ENCODE measurements at places on chromosomes 5 and 9.
A peak's percentile ranks its signal among the peaks of the same experiment; 100 is the strongest.

GRCh38 chr5:117788596-117788995, 1199.8 kb downstream of the DTWD2 start:
- no peak for DNase-seq

DNA sequence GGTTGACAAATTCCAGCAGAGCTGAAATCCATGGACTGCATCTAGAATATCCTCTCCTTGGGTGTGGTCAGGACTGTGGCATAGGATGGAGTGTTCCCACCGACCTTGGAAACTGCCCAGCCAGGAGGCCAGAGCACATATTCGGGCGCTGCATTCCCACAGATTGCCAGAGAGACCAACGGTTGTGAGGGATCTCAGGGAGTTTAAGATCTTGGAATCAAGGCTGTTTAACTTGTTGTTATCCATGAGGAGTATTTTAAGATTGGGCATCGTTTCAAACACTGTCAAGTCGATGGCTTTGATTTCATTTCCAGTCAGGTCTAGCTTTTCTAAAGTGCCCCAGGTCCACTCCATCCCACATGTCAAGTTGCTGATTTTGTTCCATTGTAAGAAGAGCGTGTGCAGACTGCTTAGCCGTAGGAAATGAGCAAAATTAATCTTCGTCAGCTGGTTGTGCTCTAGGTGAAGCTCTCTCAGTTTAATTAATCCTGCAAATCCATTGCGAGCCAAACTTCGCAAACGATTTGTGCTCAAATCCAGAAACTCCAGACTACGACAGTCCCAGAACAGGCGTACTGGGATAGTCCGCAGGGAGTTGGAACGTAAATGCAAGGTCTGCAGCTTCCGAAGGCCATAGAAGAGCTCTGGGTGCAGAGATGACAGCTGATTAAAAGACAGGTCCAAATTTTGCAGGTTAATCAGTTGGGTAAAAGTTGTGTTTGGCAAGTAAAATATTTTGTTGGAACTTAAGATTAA, 1.5 kb downstream of the LRRTM2 start:
- DNase-seq: no peak

DNA sequence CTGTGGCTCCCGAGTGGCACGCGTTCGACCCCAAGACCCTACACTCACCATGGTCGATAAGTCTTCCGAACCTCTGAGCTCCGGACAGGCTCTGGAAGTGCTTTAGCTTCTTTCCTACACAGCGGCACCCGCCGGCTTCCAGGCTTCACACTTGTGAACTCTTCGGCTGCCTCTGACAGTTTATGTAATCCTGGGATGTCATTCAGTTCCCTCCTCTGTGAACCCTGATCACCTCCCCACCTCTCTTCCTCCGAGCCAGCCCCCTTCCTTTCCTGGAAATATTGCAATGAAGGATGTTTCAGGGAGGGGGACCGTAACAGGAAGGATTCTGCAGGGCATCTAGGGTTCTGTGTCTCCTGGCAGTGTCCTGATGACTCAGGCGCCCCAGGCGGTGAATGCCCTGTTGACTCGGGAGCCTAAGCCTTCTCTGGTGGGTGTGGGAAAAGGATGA, at the start of gene CD14:
TSS of gene CD14 (minus strand) at position 155 of the 451 bp plus-strand sequence. CDS start at position 51, 104 bp downstream.
- DNase-seq: peak; percentile 57

DNA sequence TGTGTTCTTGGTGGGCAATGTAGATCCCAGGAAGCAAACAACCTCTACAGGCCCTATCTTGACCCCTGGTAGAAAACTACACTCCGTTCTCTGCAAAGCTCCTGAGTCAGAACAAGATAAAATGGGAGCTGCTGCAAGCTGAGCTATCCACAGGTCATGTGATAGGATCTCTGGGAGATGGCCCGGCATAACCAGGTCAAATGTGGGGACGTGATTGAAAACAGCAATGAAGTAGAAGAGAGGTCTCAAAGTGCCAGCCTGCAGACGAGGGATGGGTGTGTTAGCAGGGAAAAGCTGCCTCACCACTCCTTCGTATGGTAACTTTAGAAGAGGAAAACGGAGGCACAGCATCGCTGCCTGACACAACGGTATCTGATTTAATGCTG, 25.0 kb downstream of the NRG2 start:
- no peak for DNase-seq

GRCh38 chr5:89351222-89351621, 468.2 kb upstream of the MEF2C start:
- DNase-seq: no peak

DNA sequence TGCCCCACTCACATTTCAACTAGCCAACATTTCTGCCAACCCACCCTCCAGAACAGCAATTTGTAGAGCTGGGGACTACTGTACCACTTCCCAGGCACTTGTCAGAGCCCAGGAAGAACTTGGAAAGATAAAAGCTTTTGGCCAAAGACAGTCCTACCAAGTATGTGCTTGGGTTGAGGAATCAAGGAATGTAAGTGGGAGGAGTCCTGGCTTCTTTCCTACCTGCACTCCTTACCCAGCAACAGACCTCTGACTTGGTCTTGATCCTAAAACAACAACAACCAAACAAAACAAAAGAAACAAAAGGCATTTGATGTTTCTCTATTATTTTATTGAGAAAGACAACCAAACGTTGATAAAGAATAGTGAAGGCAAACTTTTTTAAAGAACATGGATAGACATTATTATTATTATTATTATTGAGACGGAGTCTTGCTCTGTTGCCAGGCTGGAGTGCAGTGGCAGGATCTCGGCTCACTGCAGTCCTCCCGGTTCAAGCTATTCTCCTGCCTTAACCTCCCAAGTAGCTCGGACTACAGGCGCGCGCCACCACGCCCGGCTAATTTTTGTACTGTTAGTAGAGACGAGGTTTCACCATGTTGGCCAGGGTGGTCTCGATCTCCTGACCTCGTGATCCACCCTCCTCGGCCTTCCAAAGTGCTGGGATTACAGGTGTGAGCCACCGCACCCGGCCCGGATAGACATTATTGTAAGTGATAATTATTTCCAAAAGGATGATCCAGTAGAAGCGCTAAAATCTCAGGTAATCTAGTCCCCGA, 33.5 kb downstream of the ANXA2R start:
- no peak for DNase-seq

DNA sequence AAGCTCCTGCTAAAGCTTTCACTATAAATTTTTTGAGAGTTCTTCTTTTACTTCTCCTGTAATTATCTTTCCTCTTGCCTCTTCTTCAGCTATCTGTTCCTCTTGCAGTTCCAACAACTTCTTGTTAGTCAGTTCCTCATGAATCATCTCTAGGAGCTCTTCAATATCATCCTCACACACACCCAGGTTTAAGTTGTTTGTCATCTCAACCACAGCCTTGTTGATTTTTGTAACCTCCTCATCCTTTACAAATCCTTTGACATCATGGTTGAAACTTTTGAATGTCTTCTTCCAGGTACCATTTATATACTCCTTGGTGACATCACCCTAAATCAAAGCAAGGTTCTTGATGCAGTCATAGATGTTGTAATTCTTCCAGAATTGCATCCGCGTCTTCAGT, 106.3 kb upstream of the MAMDC2 start:
- no peak for DNase-seq

DNA sequence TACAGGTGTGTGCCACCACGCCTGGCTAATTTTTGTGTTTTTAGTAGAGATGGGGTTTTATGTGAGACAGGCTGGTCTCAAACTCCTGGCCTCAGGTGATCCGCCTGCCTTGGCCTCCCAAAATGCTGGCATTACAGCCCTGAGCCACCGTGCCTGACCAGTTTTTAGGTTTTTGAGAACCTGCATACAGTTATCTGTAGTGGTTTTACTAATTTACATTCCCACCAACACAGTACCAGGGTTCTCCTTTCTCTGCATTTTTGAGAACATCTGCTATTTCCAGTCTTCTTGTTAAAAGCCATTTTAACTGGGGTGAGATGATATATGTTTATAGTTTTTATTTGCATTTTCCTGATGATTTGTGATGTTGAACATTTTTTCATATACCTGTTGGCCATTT, 12.8 kb downstream of the DMXL1 start:
- DNase-seq: no peak

DNA sequence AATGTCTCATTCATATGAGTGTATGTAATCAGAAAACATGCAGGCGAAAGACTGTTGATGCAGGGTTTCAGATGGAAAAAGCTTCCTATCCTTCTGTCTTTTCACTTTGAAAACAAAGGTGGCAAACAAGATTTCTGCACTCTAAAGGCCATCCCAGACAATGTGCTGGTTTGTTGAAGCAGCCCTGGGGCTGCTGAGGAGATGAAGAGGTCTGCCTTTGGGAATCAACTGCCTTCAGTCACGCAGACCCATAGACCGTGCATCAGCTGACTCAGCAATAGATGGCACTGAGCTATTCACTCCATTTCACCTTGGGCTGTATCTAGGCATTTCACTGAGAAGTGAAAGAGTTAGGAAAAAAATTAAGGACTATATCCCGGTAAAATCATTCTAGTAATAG, 60.5 kb upstream of the C5orf46 start:
- no peak for DNase-seq

- no peak for DNase-seq
Observed at GRCh38 chr5:68352166-68352565, 136.6 kb downstream of the PIK3R1 start.

GRCh38 chr5:61965069-61965468, 340.9 kb upstream of the KIF2A start:
- DNase-seq: no peak

- no peak for DNase-seq
Observed at GRCh38 chr9:89465726-89466308, 32.1 kb downstream of the SEMA4D start.

- DNase-seq: no peak
Observed at GRCh38 chr5:172659570-172659908, 18.5 kb downstream of the NEURL1B start.

- no peak for DNase-seq
Observed at GRCh38 chr5:96067894-96068614, 106.4 kb upstream of the ELL2 start.

DNA sequence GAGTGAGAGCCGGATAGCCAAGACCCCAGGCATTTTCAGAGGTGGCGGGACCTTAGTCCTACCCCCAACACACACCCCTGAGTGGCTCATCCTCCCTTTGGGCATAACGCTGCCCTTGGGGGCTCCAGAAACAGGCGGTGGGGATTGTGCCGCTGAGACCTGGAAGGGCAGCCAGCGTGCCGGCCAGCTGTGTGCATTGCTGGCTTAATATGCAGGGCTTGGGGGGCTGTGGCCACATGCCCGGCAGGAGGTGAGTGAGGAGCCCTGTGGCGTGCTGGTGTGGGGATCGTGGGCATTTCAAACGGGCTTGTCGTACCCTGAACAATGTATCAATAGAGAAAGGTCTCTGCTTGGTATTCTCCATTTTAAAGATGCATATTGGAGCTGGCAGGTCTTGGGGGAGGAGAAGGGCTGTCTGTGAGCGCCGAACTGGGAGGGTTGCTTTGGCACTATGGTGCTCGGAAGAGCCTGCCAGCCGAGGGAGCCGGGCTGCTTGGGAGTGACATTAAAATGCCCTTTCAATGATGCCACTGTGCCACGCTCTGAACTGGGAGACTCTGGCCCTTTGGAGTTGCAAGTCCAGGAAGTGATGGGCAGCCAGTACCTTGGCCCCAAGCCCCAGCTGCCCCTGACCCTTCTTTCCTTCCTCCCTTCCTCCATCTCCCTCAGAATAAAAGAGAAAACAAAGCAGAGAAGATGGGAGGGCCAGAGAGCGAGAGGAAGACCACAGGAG, 11.2 kb upstream of the OLFM1 start:
- DNase-seq: no peak

DNA sequence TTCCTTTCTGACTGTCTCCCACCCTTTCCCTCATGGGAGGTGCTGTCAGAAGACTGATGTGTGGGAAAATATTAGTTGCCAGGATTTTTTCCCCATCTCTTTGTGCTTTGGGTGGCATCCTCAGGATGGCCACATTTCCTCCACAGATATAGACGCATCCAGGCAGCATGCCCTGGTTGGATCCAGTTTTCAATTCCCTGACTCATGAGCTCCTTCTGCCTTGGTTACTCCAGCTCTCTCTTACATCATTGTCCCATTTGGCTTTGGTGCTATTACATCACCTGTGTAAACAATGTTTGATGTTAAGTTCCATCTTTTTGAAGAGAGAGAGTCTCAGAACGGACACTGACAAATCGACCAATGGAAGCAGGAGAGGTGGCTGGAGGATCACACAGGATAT, 302.5 kb downstream of the CDH18 start:
- no peak for DNase-seq

DNA sequence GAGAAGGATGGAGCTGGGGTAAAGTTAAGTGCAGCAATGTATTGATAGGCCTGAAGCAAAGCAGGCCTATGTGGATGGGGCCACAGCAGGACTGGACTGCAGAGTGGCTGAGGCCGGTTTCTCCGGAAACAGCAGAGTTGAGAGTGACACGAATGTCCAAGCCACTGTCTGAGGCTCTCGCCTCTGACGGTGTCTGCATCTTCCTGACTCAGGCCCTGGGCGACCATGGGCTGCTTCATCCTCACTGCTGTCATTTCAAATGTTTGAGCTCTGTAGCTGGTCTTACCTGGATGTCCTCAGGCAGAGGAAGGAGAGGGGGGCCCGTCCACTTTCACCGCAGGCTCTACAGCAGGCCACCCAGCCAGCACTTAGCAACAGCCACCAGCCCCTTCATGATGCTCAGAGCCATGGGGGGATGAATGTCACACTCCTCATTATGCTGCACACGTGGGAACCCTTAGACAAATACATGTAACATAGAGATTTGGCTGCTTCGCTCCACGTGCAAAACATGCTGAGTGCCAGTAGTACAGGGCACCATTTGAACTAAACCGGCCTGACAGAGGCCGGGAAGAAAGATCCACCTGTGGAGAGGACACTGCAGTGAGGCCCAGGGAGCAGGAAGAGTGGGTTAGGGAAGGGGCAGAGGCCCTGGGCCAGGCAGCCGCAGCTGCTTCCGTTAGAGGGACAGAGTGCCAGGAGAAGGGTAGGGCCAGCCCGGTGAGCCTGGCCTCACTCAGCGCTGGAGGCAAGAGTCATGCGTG, 31.7 kb upstream of the NXNL2 start:
- no peak for DNase-seq
